ENCODE measurements at places on chromosomes 11 and 22.

GRCh38 chr11:131664293-131664692, 293.9 kb downstream of the NTM start:
- no peak for DNase-seq

DNA sequence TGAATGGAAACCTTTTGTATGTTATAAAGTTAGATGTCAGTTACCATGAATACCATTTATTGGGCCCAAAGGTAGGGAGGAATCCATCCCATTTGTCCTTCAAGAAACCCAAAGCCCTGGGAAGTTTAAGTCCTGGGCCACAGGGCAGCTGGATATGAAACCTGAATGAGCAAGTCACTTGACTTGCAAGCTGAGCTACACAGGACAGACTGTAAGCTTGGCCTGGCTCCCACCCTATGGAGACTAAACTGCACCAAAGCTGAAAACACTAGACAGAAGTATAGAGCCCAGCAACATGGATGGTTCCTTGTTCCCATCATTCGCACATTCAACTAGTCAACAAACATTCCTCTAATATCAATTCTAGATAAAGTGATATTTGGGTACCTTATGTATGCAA, 71.3 kb downstream of the KCNC1 start:
- no peak for DNase-seq

DNA sequence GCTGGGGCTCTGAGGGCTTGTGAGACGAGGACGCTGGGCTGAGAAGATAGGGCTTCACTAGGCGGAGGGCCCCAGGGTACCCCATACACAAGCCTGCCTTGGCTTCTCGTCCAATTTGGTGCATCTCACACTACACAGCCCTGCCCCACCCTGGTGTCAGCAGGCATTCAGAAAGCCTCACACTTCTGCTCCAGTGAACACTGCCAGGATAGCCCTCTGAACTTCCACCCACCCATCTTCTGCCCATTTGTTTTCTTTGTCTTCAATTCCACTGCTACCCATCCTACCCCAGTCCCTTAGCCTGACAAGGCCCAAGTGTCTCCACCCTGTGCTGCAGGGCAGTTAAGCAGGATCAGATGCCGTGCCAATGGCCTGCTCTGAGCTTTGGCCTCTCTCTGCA, 1.9 kb upstream of the BUD13 start:
- DNase-seq = no peak

- DNase-seq = no peak
These were observed 4.3 kb downstream of the CD59 start for GRCh38 chr11:33731723-33732531.

GRCh38 chr11:59708537-59708936, 5.1 kb downstream of the OR10V1 start:
- no peak for DNase-seq

- no peak for DNase-seq
These were observed 101.9 kb downstream of the IGLL1 start for GRCh38 chr22:23478175-23478574.

- no peak for DNase-seq
These were observed 8.9 kb upstream of the MUC15 start for GRCh38 chr11:26580929-26581328.

- no peak for DNase-seq
These were observed 11.8 kb upstream of the ALKBH8 start for GRCh38 chr11:107577346-107577711.

- no peak for DNase-seq
These were observed 25.3 kb downstream of the SCN3B start for GRCh38 chr11:123628936-123629683.

- DNase-seq = peak; percentile 66
These were observed 33.4 kb downstream of the SIK2 start for GRCh38 chr11:111635706-111636045.

GRCh38 chr22:32378707-32379272, 21.1 kb downstream of the RFPL3 start:
- DNase-seq = peak; percentile 65

GRCh38 chr11:4140067-4140636, 45.6 kb downstream of the RRM1 start:
- no peak for DNase-seq

DNA sequence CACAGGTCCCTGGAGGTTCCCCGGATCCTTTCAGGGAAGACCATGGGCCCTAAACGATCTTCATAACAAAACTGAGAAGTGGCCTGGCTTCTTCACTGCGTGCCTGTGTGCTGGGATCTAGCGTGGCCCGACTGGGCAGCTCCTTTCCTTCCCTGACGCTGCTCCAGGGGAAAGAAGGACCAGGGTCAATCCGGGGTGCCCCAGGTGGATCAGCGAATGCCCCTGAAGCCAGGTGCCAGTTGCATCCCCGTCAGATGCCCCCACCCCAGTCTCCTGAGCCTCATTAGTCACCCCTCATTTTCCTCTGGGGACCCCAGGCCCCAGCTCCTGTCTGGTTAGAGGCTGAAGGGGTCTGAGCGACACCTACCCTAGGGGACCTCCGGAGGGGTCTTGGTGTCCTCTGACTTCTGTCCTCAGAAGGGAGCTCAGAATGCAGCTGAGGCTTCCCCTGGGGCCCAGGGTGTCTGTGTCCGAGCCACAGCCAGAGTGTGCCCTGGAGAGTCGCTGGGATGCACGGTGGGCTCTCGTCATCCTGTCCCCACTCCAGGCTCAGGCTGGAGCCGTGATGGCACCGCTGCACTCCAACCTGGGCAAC, 18.7 kb upstream of the MUC6 start:
- no peak for DNase-seq

DNA sequence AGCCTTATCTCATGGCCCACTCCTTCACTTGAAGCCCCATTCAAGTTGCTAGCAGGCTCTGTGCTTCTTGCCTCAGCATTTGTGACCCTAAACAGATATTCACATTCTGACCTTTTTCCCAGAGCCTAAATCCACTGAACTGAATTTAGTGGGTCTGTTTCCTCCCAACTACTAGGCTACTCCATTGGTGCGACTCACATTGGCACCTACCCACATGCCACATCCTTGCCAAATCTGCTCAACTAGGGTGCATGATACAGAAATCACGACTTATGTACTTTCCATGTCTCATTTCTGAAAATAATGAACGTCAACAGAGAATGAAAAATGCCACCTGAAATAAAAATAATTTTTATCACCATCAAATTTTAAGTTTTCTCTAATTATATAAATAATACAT, 8.4 kb upstream of the MMP12 start:
- DNase-seq = no peak

DNA sequence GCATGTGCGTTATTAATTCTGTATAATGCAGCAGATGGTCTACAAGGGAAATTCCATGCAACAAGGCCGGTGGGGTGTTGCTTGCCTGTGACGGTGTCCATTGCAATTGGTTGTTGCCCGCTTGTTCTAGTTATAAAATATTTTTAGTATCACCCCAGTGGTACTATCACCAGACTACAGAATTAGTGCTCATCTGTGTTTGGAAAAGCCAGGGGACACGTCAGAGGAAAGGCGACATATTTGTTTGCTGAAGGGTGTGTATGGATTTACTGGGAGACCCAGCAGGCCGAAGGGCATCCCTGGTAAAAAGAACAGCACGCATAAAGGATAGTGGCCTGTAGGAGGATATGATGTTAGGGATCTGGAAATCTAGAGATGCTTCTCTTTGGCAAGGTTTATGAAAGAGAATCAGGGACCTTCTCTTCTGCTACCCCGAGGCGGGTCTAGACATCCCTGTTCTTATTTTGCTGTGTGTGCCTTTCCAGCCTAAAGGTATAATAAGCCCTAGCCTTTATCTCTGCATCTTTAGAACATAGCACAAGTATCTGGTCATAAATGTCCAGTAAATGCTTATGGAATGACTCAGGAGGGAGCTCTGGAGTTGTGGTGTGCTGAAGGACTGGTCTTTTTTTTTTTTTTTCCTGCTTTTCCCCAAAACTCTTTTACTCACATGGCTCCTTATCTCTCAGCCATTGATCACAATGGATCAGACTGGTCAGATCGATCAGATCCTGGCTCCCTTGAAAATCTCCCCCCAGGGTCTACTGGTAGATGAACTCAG, 90.9 kb downstream of the LDLRAD3 start:
- no peak for DNase-seq
